Anterior cingulate cortex (tissue), 58 donors: ENCODE measurements at places on chromosomes 16 and 17.

DNA sequence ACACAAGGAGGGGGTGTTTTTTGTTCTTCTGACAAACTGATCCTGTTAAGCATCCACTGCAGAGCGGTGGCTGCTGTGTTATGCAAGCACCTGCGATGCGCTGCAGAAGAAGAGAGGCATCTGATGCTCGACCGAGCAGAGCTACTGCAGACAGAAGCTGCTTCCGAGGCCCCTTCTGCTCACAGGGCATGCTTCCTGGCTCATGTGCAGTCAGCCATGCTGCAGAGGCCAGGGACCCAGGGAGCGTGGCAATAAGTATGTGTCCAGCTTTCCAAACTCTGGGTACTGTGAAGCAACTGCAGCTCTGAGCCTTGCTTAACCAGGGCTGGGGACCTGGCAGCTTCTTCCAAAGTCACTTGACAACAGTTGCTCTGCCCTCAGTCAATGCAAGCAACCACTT lies 448.6 kb upstream of the RBFOX1 start:
- DNase-seq, result peak; percentile 1

- DNase-seq, result no peak
Measured at GRCh38 chr17:74181341-74181740, 22.1 kb upstream of the RPL38 start.

DNA sequence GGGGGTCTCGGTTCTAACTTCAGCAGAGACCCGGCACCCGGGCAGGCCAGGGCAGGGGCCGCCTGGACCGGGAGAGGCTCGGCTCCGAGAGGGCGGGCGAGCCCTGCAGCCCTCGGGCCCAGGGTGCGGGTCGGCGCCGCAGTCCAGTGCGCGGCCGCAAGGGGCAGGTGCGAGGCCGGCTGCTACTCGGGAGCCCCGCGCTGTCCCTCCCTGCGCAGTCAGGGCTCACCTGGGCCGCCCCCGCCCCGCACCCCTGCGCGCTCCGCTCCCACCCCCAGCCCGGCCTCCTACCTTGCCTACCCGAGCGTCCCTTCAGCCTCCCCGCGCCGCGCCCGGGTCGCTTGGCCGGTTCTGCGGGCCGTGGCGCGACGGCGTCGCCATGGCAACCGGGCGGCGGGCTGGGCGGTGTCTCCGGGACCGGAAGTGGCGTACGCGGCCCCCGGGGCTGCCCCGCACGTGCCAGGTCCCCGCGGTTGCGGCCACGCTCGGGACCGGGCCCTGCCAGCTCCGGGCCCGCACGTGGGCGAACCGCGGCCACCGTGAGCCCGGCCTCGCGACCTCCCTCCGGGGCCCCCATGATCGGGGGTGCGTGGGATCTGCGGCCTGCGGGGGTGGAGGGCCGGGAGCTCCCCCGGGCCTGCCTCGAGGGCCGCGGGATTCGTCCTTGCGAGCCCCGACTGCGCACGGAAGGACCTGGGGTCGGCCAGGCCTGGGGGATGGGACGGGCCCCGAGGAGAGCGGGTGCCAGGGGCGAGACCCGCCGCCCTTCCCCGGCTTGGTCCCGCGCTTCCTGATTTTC lies at the start of gene CYB561:
CYB561 (minus strand) TSS at position 353 of the 799 bp plus-strand sequence. CDS start 8,759 bp downstream, outside the sequence.
- DNase-seq, result peak; percentile 18

GRCh38 chr17:35536664-35537171 lies 760 bp downstream of the SLFN12L start:
- no peak for DNase-seq

DNA sequence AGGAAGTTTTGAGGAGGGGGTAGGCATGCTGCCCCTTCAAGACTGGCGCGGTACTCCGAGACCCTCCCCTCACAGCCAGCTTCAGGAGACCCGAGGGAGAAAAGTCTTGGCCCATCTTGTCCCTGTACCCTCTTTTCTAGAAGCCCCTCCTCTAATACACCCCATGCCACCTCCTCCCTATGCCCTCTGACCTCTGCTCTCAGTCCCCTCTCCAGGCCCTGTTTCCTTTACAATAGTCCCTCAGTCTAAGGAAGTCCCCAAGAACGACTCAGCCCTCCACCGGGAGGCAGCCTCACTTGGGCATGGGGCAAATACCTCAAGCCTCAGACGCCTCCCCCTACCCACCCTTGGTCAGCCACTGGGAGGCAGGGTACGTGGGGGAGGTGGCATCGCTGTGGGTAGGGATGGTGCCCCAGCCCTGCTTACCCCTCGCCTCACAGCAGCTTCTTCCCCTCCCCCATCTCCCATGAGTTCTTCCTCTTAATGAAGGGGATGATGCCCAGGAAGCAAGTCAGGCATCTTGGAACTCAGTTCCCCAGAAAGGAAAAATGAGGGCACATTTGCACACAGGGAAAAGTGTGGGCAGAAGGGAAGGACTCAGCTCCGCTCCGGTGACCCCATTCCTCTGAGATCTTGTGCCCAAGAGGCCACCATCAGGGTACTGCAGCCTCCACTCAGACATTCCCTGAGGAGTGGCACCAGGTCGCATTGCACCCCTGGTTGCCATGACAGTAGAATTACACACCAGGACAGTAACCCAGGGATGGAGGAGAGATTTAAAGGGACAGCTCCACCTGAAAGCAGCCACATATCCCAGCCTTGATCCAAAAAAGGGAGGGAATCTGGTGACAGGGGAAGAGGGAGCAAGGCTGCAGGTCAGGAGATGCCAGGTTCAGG lies 6.2 kb downstream of the MPP2 start:
- no peak for DNase-seq

DNA sequence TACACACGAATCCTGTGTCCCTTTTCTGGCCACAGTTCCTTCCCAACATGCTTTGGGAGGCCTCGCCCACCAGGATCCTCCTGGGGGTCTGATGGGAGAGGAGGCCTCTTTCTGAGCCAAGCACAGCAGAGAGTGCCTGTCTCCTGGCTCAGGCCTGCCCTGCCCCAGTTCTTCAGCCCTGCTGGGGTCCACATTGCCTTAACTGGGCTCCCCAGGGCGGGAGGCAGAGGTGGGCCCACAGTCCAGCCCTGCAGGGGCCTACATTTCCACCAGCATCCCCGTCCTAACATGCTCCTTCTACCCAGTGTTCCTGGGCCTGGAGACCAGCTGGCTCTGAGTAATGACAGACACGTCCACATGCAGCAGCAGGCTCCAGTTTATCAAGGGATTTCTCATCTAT lies 29.6 kb downstream of the WNT9B start:
- no peak for DNase-seq

DNA sequence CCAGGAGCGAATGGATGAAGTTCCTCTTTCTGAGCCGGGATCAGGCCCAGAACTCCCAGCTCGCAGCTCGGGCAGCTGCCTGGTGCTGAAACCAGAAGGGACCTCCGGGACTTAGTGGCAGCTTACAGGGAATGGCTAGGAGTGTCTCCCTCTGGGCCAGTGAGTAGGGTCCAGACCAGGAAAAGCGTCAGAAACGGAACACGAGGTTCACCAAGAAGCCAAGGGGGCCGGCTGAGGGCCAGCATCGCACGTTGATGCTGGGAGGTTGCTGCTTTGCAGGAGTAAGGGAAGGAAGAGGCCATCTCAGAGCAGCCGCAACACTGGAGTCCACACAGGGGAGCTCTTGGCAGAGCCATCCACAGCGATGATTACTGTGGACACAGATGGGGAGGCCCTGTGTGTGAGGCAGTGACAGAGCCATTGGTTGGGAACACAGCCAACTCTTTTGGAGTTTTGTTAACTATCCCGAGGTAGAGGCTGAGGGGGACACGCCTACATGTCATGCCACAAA lies 74.0 kb upstream of the CREBBP start:
- DNase-seq, result no peak

DNA sequence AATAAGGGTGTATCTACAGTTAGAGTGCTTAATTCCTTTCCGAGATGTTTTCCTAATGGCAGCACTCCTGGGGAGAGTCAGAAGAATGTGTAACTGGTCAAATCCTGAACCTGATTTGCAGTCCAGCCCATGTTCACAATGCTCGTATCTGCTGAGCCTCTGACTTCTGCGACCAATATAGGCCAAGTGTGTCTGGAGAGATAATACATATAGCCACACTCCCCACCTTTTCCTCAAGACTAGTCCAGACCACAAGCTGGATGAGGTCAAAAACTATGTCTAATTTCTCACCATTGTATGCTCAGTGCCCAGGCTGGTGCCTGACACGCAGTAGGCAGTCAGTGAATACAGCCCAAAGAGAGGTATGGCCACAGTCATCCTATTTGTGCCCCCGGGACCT lies 58.0 kb downstream of the XYLT1 start:
- DNase-seq, result no peak

- DNase-seq, result no peak
Measured at GRCh38 chr16:85302848-85303353, 190.6 kb upstream of the CIBAR2 start.

DNA sequence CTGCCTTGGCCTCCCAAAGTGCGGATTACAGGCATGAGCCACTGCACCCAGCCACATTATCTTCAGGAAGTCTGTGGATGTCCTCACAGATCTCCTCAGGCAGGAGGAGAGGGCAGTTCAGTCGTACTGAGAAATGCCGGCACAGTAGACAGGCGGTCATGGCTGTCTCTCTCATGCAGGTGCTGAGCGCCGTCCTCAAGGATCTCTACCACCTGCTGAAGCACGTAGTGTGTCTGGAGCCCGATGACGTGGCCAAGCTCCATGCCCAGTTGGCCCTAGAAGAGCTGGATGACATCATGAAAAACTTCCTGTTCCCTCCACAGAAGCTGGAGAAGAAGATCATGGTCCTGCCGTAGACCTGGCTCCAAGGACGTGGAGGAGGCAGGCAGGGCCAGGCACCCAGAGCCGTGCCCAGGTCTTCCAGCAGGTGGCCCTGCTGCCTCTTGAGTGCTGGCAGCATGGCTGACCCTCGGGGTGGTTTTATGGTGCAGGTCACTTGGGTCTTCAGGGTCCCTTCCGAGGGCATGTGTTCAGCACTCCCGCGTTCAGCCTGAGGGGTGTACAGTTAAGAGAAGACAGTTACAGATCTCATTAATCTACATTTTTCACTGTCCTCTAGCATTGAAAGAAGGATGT lies 22.0 kb upstream of the HAS3 start:
- no peak for DNase-seq

GRCh38 chr17:17729620-17730249 lies 48.5 kb downstream of the RAI1 start:
- no peak for DNase-seq

DNA sequence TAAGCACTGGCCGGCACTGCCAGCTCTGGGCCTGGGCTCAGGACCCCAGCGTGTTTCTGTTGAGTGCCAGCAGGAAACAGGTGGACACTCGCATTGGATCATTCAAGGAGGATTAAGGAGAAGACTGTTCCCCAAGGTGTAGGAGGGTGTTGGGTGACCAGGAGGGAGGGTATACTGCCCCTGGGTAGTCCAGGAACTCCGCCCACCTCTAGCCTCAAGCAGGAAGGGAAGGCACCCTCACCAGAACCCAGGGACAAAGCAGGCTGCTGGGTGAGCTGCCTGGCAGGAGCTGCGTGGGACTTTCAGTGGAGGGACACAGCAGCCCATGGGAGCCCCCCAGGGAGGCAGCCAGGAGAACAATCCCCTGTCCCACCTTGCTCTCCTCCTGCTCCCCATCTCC lies 7.7 kb upstream of the RAB37 start:
- no peak for DNase-seq

DNA sequence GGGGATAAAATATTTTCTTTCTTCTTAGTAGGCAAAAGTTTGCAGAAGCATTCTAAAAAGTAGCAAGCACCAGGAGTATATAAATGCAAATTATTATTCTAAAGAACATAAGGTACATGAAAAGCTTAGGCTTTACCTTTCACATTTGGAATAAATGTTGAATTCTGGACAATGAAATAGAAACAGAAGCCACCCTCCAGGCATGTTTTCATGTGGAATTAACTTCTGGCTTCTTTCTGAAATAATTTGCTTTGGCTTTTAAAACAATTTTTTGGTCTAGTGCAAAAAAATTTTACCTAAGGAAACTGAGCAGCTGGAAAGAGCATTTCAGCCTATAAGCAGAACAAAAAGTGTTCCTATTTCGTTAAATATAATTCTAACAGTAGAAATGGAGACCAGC lies 109.5 kb upstream of the CORO6 start:
- DNase-seq, result no peak

GRCh38 chr16:16148755-16149154 lies 74.5 kb downstream of the ABCC6 start:
- no peak for DNase-seq

DNA sequence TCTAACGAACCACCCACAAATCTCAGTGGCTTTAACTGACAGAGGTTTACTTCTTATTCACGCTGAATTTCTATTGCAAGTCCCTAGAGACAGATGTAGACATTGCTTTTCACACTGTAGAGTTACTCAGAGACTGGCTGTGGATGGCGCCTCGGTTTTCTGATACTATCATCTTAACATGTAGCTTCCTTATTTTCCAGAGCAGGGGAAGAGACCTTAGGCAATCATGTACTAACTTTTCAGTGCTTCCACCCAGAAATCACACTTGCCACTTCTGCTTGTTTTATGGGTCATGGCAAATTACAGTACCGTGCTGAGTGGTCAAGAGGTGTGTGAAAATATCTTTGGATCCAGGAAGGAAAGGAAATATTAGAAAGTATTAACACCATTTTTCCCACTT lies 65.4 kb downstream of the MAF start:
- no peak for DNase-seq

- no peak for DNase-seq
Measured at GRCh38 chr17:75762513-75763268, 2.3 kb downstream of the GALK1 start.

GRCh38 chr17:15513856-15514459 lies 46.5 kb upstream of the CDRT4 start:
- no peak for DNase-seq

DNA sequence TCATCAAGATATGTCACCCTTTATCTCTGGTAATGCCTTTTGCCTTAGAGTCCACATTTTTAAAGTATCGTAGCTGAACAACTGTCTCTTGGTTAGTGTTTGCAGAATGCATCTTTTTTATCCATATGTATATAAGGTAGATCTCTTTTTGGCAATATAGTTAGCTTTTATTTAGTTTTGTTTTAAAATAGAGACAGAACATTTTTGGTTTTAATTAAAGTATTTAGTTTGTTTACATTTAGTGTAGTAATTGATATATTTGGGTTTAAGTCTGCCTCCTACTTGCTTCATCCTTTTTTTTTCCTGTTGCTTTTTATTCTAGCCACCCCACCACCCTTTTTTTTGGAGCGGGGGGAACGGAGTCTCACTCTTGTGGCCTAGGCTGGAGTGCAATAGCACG lies 184.6 kb upstream of the CHMP6 start:
- DNase-seq, result no peak

DNA sequence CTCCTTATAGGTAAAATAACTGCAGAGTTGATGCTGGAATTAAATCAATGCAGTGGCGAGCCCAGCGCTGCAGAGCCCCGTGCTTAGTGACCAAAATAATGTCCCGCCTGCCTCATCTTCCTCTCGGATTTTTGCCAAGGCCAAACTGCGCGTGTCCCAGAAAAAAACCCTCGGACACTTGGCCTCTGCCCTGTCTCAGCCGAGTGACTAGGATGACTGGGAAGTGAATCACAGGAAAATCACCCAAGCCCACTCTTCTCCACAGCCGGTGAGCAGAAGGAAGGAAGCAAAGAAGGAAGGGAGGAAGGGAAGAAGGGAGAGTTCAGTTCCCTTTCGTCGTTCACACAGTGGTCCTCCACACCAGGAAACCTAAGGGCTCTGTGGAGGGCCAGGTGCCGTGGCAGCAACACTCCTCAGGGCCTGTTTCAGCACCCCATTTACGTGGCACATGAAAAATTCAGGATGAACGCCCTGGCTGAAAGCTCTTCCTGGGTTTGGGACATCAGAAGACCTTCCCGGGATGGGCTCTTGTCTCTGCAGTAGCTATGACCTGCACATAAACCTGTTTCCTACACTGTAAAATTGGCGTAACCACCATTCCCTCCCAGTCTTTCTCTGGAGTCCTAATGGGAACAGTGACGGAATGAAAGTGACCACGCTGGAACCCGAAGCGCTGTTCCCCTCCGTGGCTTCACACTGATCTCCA lies 25.4 kb upstream of the HOXB13 start:
- no peak for DNase-seq
